ENCODE measurements at places on chromosomes 16 and 17. TPM values are rescaled to one million over a fixed set of nuclear protein-coding genes. Genes with fewer than 3 reads are reported as not detected.

Gene PTX4
- not detected for total RNA-seq

Gene PLA2G10
- not detected for total RNA-seq

Gene ADORA2B
- total RNA-seq: 2.2 TPM

Gene LPO
- not detected for total RNA-seq

Gene SEPTIN12
- total RNA-seq: not detected

Gene ZNF469
- 0.69 TPM for total RNA-seq

Measured in naive thymus-derived CD4-positive, alpha-beta T cell (primary cell).